ENCODE measurements at places on chromosomes 6 and 20.
A peak's percentile ranks its signal among the peaks of the same experiment; 100 is the strongest.

DNA sequence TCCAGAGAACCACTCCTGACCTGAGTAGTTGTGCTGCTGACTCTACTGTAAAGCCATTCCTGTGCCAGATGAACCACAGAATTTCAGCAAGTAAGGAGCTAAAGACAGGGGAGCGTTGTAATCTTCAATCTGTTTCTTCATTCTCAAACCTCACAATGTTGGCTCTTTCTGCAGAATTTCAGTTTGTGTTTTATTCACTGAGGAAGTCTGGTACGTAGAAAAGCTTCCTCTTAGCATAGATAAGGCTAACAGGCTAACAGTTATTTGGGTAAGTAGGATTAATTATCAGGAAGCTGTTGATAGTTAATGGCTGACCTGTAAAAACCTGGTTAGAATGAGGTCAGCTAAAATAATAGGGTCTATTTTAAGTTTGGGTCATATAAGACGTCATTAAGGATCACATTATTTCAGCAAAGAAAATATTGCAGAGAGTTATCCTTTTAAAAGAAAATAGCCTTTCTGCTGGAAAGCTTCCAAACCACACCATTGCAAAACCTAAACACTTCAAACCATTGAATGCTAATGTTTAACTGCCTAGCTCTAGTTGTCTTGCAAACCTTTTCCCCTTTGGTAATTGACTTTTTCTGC lies 14.1 kb upstream of the TENT5A start:
- DNase-seq = peak; percentile 95

GRCh38 chr6:166776571-166776970 lies 149.5 kb upstream of the RPS6KA2 start:
- DNase-seq = no peak

GRCh38 chr20:35564905-35565304 lies 23.0 kb downstream of the ERGIC3 start:
- no peak for DNase-seq

- no peak for DNase-seq
Measured at GRCh38 chr20:57117296-57117695, 149.1 kb downstream of the BMP7 start.

Measured in common myeloid progenitor, CD34-positive (primary cell).